Activated CD8-positive, alpha-beta memory T cell treated with anti-CD3 and anti-CD28 coated beads, Interleukin-2, amount 10 ng/mL, durations not matched to agents 7 days and 5 days (primary cell): ENCODE measurements at places on chromosomes 6 and 20. TPM values are rescaled to one million over a fixed set of nuclear protein-coding genes. Genes with fewer than 3 reads are reported as not detected.

DNA sequence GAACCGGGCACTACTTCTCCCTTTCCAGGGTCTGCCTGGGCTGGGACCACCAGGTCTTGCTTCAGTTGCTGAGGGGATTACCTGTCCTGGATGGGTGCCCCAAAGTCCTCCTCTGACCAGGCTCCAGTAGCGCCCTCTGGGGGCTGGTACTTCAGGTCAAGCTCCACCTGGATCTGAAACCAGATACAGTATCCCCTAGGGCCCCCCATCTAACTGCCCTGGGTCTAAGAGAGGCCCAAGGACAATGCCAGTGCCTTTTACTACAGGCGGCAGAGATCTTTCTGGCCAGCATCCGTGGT, 11.2 kb upstream of the SPAG4 start:
- no peak for DNase-seq
- H3K4me3 ChIP-seq = no peak overlapping the region
- H3K36me3 ChIP-seq = no peaks in the 10 kb centered on the region
- peaks cover 26% of the 10 kb centered on the region for H3K27me3 ChIP-seq
- no peak overlapping the region for H3K27ac ChIP-seq
- H3K4me1 ChIP-seq = peaks cover 10% of the 10 kb centered on the region

DNA sequence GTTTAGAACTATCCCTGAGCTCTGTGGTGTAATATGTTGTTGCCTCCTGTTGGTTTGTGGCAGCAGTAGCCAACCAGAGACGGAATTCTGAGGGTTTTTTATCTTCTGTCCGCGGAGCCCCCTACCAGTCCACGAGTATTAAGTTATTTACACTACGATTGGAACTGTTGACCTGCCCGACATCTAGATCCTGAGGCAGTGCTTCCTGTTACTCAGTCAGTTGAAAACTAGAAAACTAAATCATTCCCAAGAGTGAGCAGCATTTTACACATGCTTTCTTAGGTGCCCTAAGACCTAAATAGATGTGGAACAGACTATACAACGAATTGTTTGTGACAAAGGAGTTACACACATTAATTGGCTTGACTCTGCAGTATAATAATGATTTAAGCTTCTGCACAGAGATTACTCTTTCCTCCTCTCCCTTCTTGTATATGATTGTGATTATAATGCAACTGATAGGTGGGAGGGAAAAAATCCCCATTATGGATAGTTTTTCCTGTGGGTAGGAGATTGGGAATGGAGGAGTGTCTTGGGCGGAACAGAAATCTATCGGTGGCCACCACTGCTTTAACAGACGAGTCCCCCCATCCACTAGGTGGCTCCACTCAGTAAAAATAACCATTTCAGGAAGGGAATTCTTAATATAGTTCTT, 1.7 kb downstream of the LOC128125822 start:
- H3K4me1 ChIP-seq = peaks cover 35% of the 10 kb centered on the region
- H3K27ac ChIP-seq = peak overlapping the region; percentile 97
- peaks cover 25% of the 10 kb centered on the region for H3K36me3 ChIP-seq
- no peaks in the 10 kb centered on the region for H3K27me3 ChIP-seq

The VGLL2 gene
- total RNA-seq = not detected

The CST7 gene
- 177 TPM for total RNA-seq

The C6orf15 gene
- not detected for total RNA-seq
